Posterior vena cava (tissue), 2 donors: ENCODE measurements at places on chromosomes 6 and 20. TPM values are rescaled to one million over a fixed set of nuclear protein-coding genes. Genes with fewer than 3 reads are reported as not detected.

DNA sequence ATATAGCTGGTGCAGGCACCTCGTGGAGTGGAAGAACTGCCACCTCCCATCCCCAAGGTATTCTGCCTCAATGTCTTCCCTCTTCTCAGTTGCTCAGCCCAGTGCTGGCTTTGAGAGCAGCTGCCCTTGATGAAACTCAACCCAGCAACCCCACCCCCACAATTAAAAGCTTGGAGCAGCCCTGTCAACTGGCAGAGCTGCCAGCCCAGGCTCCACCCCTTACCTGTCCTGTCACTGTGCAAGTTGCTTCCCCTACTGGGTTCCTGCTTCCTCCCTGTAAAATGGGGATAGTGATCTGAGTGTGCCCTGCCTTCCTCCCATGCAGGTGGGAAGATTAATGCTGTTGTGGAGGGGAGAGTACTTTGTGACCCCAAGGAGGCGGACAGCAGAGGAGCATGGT, 4.5 kb downstream of the TMEM63B start:
- DNase-seq = peak; percentile 50

DNA sequence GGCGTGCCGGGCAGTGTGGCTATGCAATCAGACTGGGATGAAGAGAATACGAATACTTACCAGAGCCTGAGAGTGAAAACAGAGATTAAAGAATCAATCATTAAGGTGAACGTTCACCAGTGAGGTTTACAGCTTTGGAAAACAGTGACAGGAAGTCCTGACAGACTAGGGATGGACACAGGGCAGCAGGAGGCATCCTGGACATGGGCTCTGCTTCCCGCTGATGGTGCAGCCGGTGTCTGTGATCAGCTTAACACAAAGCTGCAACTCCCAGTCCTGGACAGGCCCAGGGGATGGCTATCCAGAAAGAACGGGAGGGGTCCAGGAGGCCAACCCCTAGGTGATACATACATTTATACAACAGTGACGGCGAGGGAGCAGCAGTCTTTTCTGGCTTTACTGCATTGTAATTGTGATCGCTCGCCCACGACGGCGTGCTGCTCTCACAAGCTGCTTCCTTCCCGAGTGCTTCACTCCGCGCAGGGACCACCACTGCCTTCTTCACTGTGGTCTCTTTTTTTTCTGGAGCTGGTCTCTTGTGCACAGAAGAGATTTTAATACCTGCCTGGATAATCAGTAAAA, 20.7 kb downstream of the DIDO1 start:
- DNase-seq = peak; percentile 43

DNA sequence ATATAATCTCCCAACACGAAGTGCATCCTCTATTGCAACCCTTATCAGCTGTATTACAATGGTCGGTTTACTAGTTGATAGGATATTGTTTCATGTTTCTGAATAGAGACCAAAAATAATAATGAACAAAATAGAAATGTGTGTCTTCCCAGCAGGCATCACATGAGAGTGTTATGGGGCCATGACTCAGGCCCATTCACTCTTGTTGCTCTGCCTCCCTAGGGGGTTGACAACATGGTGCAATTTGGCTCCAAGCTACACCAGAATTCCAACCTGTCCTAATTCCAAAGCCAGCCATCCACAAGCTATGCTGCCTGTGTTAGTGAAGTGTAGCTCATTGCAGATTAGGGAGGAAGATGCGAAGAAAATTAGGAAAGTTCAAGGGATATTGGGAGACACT, 13.1 kb upstream of the SAYSD1 start:
- DNase-seq = no peak

GRCh38 chr6:145836772-145837171, 22.2 kb upstream of the FBXO30 start:
- no peak for DNase-seq

DNA sequence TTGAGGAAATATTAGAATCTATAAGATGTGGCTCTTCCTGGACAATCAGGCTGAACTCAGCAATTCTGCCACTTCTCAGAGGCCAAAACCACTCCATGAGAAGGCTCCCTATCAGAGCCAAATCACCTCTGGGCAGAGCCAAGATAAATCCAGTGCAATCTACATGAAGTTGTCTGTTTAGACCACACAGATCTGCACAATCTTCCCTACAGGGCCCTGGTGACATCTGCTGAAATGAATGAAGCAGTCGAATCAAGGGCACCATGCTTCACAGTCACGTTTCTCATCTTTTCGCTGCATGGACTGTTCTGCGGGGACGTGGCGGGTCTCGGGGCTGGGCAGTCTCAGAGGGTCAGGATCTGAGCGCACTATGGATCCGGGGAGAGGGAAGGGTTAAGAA, 60.1 kb upstream of the CD93 start:
- no peak for DNase-seq

DNA sequence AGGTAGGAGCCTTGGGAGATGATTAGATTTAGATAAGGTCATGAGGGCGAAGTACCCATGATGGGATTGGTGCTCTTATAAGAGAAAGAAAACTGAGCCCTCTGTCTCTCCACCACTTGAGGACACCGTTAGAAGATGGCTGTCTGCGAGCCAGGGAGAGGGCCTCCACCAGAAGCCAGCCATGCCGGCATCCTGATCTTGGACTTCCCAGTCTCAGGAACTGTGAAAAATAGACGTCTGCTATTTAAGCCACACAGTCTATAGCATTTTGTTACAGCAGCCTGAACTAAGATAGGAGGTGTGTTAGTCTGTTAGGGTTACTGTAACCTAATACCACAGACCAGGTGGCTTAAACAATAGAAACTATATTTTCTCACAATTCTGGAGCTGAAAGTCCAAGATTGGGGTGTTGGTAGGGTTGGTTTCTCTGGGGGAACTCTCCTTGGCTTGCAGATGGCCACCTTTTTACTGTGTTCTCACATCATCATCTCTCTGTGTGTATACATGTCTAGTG, 38.0 kb upstream of the ADGRF1 start:
- no peak for DNase-seq

GRCh38 chr6:35461270-35461669, 6.9 kb upstream of the RPL10A start:
- no peak for DNase-seq

GRCh38 chr6:157333956-157334355, 10.6 kb upstream of the TMEM242 start:
- no peak for DNase-seq

- no peak for DNase-seq
Measured at GRCh38 chr6:166626177-166627032, 646 bp downstream of the RPS6KA2 start.

DNA sequence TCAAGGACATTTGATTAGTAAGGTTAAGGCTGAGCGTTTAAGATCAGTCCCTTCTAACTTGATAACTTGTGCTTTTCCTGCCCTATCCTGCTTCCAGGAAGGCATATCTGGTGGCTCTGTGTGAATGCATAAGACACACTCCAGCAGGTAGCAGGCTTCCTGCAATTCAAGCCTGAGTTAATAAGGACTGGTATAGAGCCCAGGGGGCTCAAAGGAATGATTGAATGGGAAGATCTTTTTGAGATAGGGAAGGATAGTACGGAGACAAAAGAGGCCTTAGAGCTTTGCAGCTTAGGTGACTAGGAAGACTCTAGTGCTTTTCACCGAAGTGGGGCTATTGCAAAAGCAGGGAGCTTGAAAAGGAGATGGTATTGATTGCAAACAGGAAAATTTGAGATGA, 307.1 kb downstream of the GRIK2 start:
- no peak for DNase-seq

DNA sequence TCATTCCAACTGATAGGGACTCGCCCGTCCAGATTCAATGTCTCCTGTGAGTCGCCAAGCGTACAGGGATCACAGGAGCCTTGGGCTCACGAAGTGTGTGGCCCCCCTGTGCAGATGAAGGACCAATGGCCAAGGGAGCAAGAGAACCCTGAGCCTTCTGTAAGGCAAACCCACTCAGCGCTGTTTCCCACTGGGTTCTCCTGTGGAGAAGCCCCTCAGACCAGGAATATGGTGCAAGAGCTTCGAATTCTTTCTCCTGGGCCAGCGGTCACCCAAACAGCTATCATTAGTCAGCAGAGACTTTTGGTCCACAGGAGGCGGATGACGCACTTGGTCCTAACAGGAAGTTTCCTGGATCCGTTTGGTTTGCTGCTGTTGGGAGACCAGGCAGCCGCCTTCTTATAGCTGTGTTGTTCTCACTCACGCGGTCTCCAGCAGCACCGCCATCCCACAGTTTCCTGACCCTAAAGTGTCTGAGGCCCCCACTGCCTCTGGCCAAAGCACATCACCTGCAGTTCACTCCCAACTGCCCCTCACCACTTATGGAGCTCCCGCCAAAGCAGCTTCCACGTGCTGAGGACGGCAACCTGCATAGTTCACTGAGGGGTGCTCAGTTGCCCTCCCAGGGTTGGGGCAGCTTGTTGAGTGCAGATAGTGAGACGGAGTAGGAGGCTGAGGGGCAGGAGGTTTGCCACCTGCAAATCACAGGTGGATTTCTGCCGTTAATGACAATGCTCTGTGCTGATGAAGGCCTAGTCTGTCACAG, 268.6 kb downstream of the ERMARD start:
- no peak for DNase-seq

- DNase-seq = no peak
Measured at GRCh38 chr6:122207794-122208193, 191.7 kb upstream of the HSF2 start.

DNA sequence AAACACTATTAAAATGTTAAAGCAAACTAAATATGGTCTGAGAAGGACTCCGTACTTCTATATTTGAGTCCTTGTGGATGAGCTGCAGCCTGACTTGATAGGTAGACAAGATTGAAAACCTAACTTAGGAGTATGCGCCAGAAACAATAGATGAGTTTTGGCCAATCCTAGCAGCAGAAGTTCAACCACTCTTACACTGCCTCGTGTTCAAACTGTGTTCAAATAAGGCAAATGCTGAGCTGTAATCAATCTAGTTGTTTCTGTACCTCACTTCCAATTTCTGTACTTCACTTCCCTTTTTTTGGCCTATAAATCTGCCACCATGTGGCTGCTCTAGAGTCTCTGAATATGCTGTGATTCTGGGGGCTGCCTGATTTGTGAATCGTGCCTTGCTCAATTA, 13.2 kb upstream of the SERINC1 start:
- no peak for DNase-seq

DNA sequence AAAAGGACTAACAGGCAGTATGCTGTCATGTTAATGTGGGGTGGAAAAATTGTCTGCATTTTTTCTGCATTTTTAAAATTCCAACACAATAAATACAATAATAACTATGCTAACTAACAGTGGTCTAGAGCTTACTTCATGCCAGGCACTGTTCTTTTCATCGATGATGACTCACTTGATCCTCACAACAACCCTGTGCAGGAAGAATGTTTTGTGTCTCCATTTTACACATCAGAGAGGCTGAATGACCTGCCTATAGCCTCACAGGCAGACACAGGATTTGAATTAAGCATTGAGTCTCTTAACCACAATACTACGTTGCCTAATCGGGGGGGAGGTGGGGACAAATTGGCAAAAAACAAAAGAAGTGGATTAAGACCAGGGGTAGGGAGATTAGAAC, 26.9 kb upstream of the FANCE start:
- no peak for DNase-seq

DNA sequence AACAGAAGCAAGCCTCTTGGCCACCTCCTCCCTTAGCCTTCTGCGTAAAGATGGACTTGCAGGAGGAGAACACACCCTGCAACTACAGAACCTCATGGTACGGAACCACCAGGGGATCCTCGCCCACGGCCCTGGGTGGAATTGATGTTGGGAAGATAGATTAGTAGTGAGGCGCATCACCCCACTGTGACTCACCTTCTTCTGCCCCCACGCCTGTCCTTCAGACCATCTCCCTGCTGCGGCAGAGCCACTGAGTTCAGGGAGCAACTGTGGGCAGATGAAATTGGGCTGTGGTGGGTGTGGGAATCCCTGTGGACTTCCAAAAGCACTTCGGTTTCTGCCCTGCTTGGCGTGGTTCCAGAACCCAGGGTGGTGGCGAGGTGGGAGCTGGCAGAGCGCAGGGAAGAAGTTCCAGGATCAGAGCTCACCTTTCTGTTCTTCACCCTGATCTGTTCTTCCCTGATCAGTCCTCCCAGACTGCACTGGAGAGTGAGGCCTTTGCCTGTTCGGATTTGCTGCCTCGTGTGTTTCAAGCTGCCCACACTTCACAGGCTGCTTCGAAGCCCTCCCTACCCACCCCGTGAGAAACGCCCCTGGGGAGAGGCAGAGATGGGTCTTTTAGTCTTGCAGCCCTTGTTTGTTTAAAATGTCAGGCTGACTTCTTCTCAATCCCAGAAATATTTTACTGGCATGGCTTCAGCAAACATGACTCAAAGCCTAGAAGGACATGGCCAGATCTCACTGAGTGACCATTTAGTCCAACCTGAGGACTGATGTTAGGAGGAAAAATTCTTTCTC, 92.8 kb upstream of the MLN start:
- DNase-seq = no peak

DNA sequence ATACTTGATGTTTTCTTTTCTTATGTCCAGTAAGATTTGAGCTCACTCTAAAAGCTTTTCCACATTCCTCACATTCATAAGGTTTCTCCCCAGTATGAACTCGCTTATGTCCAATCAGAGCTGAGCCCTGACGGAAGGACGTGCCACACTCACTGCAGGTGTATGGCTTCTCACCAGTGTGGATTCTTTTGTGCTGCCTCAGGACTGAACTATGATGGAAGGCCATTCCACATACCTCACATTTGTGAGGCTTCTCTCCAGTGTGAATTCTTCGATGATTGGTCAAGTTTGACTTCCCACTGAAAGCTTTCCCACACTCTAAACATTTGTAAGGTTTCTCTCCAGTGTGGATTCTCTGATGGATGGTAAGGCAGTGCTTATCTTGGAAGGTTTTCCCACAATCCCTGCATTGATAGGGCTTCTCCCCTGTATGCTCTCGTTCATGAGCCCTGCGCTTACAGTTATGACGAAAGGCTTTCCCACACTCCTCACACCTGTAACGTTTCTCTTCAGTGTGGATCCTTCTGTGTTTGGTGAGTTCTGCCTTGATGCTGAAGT, 9.9 kb downstream of the ZNF311 start:
- no peak for DNase-seq

DNA sequence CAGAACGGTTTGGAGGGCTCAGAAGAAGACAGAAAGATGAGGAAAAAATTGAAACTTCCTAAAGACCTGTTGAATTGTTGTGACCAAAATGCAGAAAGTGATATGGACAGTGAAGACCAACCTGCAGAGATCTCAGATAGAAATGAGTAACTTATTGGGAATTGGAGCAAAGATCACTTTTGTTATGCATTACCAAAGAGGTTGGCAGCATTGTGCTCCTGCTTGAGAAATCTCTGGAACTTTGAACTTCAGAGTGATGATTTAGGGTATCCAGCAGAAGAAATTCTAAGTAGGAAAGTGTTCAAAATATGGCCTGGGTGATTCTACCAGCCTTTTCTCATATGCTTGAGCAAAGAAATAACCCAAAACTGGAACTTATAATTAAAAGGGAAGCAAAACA, 136.0 kb downstream of the GJA1 start:
- DNase-seq = no peak

- DNase-seq = no peak
Measured at GRCh38 chr6:72620871-72621290, 983 bp upstream of the KCNQ5 start.

The SLC16A10 gene
- total RNA-seq = 7.6 TPM

The CLIC5 gene
- total RNA-seq = 9.4 TPM

The SCP2D1 gene
- not detected for total RNA-seq

The OR12D3 gene
- not detected for total RNA-seq

The DNMT3B gene
- total RNA-seq = 0.38 TPM

The JARID2 gene
- total RNA-seq = 9.5 TPM

The DDAH2 gene
- 88.3 TPM for total RNA-seq
